Vagina (tissue), 2 donors: ENCODE measurements at places on chromosomes 7 and 10.

- no peak for DNase-seq
Observed at GRCh38 chr10:112716924-112717413, 233.1 kb upstream of the TCF7L2 start.

DNA sequence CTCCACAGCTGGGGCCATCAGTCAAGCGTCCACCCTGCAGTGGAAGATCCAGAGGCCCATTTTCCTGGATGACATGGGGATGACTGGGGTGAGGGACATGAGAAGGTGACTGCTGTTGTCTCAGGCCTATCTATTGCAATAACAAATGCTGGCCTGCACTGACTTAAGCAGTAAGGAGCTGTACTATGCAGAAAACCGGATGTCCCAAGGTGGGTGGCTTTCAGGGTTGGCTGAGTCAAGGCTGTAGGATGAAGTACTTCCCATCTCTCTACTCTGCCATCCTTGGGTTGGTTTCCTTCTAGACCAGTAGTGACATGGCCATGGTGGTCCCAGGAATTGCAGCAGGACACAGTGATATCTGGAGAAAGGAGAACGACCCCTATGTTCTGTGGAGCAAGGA lies 48.1 kb downstream of the NEURL1 start:
- no peak for DNase-seq

GRCh38 chr7:76191783-76192240 lies 9.9 kb upstream of the SRRM3 start:
- DNase-seq, result no peak

DNA sequence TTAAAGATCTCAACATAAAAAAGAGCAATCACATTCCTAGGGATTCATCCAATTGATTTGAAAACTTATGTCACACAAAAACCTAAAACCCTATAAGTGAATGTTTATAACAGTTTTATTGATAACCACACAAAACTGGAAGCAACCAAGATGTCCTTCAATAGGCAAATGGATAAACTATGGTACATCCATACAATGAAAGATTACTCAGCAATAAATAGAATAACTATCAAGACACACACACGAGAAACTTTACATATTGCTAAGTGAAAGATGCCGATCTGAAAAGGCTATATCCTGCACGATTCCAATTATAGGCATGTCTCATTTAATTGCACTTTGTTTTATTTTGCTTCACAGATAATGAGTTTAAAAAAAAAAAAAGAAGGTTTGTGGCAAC lies 83.3 kb downstream of the ATE1 start:
- DNase-seq, result no peak

DNA sequence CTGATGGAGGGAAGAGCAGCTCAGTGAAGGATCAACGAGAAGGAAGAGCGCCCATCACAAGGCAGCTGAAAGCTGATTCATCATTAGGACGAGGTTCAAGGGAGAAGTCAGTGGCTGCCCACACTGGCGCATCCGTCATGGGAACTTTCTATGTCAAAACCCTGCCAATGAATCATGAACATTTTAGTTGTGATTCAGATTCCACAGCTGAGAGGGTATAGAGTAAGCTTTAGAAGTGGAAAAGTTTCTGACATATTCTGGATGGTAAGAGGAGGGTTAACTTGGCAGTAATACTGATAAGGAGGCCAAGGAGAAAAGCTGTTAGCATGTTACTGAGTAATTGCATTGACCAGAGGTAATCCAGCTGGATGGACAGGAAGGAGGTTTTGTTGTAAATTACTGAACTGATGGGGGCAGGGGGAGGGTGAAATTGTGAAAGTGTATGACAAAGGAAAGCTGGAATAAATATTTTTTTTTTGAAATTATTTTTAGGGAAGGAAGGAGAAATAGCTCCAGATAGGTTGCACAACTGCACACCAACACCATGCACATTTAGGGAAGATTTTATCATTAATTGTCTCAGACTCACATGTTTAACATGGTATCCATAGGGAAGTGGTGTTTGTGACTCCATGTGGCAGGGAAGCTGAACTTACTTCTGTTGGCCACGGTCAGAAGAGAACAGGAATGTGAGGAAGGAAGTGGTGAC lies 78.3 kb upstream of the NRP1 start:
- no peak for DNase-seq

DNA sequence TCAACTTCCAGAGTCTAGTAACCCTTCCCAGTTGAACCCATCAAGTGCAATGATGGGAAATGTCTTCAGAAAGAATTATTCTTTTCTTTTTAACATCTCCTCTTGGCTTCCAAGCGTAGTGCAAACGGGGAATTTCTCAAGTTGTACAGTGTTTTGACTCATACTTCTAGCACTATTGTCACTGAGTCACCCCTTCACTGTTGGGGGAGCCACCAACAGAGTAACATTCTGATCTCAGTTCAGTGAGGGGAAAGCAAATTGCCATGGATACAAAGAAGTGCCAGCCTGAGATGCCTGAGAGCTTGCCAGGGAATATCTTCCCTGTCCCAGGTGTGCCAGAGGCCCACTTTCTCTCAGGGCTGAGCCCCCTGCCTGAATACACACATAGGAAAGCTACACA lies 31.0 kb downstream of the CYP3A5 start:
- DNase-seq, result no peak

GRCh38 chr10:11227103-11227502 lies 209.4 kb downstream of the CELF2 start:
- DNase-seq, result no peak

- DNase-seq, result no peak
Observed at GRCh38 chr10:55062349-55062748, 261.3 kb upstream of the PCDH15 start.

- no peak for DNase-seq
Observed at GRCh38 chr10:36725581-36726520, 399.5 kb upstream of the ANKRD30A start.

GRCh38 chr7:104903846-104904245 lies 110.2 kb upstream of the KMT2E start:
- no peak for DNase-seq

DNA sequence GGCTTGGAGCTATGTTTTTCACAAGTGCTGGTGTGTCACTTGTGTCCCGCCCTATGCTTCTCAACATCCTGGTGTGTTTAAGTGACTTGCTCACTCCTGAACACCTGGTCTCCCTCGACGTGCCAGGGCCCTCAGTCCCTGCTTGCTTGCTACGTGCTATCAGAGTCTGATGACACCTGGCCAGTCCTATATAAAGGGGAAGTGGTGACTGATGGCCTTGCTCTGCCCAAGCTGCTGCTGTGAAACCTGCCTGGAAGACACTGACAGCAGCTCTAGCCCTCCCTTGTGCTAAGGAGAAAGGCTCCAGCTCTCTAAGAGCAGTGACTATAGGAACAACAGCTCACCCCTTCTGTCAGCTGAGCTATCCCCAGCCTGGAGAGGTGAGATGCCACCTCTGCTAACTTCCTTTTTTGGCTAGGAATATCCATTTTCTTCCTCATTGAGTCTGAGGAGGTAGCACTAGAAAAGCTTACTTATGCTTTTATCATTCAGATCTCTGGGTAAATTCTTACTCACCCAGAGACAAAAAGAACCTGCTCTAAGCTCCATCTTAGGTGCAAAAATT lies 77.2 kb upstream of the PLXNA4 start:
- DNase-seq, result no peak
